Central memory CD8-positive, alpha-beta T cell (primary cell): ENCODE measurements at places on chromosomes 7 and 10.

DNA sequence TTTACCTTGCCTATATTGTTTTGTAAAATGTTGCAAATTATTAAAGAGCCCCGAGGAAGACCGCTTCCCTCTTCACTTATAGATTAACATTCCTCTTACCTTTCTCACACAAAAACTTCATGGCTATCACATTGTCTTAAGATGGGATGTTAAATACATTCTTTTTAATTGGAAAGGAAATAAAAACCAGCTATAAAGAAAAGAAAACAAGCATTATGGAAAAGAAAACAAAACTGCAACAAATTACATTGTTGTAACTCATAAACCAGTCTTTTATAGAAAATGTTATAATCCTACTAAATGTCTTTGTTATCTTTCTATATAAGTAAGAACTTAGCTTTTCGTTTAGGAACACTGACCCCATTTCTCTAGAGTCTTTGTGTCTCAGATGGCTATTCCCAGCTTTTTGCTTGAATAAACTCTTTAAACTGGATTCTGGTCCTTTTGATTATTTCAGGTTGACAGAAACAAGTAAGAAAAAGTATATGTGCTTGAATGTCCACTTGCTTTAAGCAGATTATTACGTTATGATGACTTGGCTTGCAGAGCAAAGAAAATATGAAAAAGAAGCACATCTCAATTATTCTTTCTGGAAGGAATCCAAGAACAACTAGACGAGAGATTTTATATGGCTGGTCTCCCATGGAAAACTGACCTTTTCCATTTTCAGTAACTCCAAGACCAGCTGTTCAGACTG, 128.2 kb downstream of the AKR1D1 start:
- no peak overlapping the region for H3K4me3 ChIP-seq
- H3K27ac ChIP-seq: no peak overlapping the region
- no peaks in the 10 kb centered on the region for H3K36me3 ChIP-seq
- peaks cover 16% of the 10 kb centered on the region for H3K27me3 ChIP-seq
- H3K4me1 ChIP-seq: no peaks in the 10 kb centered on the region
- DNase-seq: no peak

GRCh38 chr10:13716081-13717071, 129.6 kb downstream of the PRPF18 start:
- H3K27ac ChIP-seq: no peak overlapping the region
- no peak for DNase-seq
- H3K27me3 ChIP-seq: no peaks in the 10 kb centered on the region
- H3K36me3 ChIP-seq: peaks cover 4% of the 10 kb centered on the region
- no peak overlapping the region for H3K4me3 ChIP-seq
- H3K4me1 ChIP-seq: no peaks in the 10 kb centered on the region

- no peak for DNase-seq
- no peak overlapping the region for H3K27ac ChIP-seq
- no peaks in the 10 kb centered on the region for H3K4me1 ChIP-seq
- peaks cover 30% of the 10 kb centered on the region for H3K27me3 ChIP-seq
- no peak overlapping the region for H3K4me3 ChIP-seq
Measured at GRCh38 chr7:25456467-25457171, 228.3 kb upstream of the NPVF start.

DNA sequence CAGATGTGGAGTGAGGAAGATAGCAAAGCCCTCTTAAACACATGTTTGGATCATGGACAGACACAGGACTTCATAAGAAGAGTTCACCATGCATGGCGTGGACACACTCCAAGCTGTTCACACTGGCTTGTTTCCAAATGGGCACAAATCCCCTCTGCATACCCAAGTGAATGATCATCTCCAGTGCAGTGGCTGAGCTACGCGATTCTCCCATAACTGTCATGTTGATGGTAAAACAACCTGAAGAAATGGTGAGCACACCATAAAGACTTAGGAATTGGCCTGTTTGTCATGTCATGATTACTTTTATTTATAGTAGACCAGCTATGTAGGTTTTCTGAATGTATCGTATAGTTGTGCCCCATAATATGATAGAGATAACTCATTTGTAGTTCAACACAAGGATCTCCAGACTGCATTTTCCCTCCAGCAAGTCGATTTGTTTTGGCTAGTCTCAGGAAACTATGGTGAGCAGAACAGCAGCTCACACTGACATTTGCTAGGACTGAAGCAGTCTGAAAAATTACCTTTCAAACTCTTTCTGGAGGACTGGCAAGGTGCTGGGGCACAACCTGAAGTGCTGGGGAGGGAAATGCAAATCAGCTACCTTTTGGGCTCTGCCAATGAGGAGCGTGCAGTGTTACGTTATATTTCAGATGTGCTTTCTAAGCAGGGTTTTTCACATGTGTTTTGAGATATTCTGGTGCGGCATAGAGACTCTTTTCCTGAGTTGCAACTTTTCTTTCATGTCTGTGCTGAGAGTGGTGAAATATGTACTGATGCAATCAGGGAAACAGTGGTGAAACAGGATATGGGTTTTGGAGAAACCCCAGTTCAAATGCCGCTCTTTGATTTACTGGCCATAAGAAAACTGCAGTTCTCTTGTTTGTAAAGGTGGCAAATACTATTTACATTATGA, 629.6 kb upstream of the DPP6 start:
- H3K27ac ChIP-seq: no peak overlapping the region
- DNase-seq: no peak
- no peaks in the 10 kb centered on the region for H3K27me3 ChIP-seq

- peaks cover 37% of the 10 kb centered on the region for H3K4me1 ChIP-seq
- H3K4me3 ChIP-seq: peak overlapping the region; percentile 89
- DNase-seq: peak; percentile 28
- peaks cover 4% of the 10 kb centered on the region for H3K36me3 ChIP-seq
Measured at GRCh38 chr10:100009283-100009792, 409 bp downstream of the DNMBP start.

- DNase-seq: no peak
- peaks cover 1% of the 10 kb centered on the region for H3K36me3 ChIP-seq
- no peak overlapping the region for H3K4me3 ChIP-seq
- H3K4me1 ChIP-seq: no peaks in the 10 kb centered on the region
- no peak overlapping the region for H3K27ac ChIP-seq
Measured at GRCh38 chr10:105807935-105808587, 1167.0 kb downstream of the SORCS3 start.

DNA sequence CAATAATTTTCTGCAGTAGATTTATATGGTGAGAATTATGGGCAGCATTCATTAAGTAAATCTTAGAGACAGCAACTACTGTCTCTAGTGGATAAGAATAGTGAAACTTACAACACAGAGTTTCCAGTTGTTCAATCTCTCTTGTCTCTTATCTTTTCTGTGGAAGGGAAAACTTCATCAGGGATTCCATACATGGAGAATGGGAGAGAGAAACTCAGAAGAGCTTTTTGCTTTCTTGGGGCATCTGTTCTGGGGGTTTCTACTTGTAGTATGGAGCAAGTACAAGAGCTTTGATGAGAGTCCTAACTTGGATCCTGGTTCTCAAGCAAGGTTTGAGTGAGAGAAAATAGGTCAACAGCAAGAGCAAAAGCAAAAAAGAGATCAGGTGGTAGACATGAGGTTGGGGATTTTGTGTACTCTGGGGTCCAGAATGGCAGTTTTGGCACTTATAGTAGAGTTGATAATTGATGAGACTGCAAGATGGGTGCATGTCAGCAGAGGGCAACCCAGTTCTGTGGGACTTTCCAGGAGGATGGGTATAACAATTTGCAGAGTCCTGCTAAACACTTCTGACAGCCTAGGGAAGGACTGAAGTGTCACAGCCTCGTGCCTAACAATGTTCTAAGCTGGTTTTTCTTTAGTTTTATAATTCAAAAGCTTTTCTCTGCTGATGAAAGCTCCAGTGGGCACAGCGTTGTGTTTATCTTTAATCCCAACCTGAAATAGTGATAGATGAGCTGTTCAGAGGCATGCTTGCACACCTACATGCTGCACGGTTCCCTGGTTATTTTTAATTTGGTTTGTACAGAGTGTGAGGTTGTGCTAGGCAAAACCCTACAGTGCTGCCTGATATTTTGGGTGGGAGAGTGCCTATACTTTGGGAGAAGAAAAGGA, 32.0 kb upstream of the STRIP2 start:
- no peak overlapping the region for H3K27ac ChIP-seq
- H3K4me3 ChIP-seq: no peak overlapping the region
- H3K4me1 ChIP-seq: no peaks in the 10 kb centered on the region
- no peak for DNase-seq
- H3K36me3 ChIP-seq: peaks cover 28% of the 10 kb centered on the region

GRCh38 chr7:139054101-139054500, 18.3 kb upstream of the ZC3HAV1L start:
- H3K36me3 ChIP-seq: peaks cover 87% of the 10 kb centered on the region
- H3K27ac ChIP-seq: no peak overlapping the region
- no peaks in the 10 kb centered on the region for H3K27me3 ChIP-seq
- H3K4me1 ChIP-seq: peaks cover 6% of the 10 kb centered on the region
- no peak overlapping the region for H3K4me3 ChIP-seq

- H3K27ac ChIP-seq: no peak overlapping the region
- no peaks in the 10 kb centered on the region for H3K27me3 ChIP-seq
- DNase-seq: no peak
- H3K36me3 ChIP-seq: peaks cover 11% of the 10 kb centered on the region
- no peaks in the 10 kb centered on the region for H3K4me1 ChIP-seq
Measured at GRCh38 chr7:133358708-133359107, 105.8 kb downstream of the EXOC4 start.

DNA sequence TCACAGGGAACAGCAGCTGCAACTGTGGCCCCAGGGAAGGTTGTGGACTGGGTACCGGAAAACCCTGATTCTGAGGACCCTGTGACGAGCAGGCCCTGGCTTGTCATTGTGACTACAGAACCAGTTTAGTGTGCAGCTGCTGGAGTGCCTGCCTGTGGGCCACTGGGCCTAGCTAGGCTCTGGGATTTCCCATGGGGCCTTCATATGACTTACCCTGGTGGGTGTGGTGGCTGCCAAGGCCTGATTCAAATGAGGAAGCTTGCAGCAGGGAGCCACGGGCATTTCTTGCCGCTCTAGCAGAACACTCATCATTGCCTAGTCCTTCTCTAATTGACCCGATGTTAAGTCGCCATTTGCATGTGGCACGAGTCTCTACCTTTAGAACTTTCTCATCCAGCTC, 14.7 kb upstream of the CAMK2G start:
- H3K4me1 ChIP-seq: peaks cover 11% of the 10 kb centered on the region
- no peaks in the 10 kb centered on the region for H3K36me3 ChIP-seq
- no peak for DNase-seq
- H3K4me3 ChIP-seq: no peak overlapping the region
- H3K27me3 ChIP-seq: no peaks in the 10 kb centered on the region

DNA sequence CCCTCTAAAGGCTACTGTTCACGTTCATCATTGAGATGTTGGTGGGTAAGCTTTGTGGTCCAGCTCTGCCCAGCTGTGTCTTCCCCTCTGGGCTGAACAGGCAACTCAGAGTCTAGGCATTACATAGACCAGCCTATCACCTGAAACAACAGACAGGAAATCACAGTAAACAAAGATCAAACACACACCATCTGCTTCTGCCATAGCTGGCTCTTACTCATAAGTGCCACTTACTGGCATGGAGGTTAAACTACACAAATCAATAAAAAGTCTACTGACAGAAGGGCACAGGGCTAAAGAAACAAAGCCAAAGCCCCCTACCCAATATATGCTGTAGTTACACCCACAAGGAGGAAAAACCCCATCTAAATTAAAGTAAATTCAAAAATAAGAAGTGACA, 35.0 kb downstream of the SEPTIN14 start:
- no peak overlapping the region for H3K27ac ChIP-seq
- H3K27me3 ChIP-seq: peaks cover 10% of the 10 kb centered on the region
- H3K4me1 ChIP-seq: no peaks in the 10 kb centered on the region

GRCh38 chr10:128642023-128642422, 515.8 kb upstream of the MKI67 start:
- no peak overlapping the region for H3K27ac ChIP-seq
- peaks cover 9% of the 10 kb centered on the region for H3K27me3 ChIP-seq
- H3K36me3 ChIP-seq: no peaks in the 10 kb centered on the region
- H3K4me1 ChIP-seq: no peaks in the 10 kb centered on the region
- DNase-seq: no peak
- H3K4me3 ChIP-seq: no peak overlapping the region

- no peaks in the 10 kb centered on the region for H3K4me1 ChIP-seq
- H3K27me3 ChIP-seq: peaks cover 34% of the 10 kb centered on the region
- H3K4me3 ChIP-seq: peak within 1 kb of the TSS; percentile 38
- DNase-seq: no peak
- H3K36me3 ChIP-seq: peaks cover 2% of the 10 kb centered on the region
Measured at GRCh38 chr10:52313933-52314821, at the start of gene DKK1. TSS of gene DKK1 (plus strand) at chr10:52314281. CDS start at chr10:52314435, 154 bp downstream.

- peaks cover 3% of the 10 kb centered on the region for H3K27me3 ChIP-seq
- H3K36me3 ChIP-seq: no peaks in the 10 kb centered on the region
- no peak for DNase-seq
Measured at GRCh38 chr7:298375-298702, 8.4 kb downstream of the FOXL3 start.

DNA sequence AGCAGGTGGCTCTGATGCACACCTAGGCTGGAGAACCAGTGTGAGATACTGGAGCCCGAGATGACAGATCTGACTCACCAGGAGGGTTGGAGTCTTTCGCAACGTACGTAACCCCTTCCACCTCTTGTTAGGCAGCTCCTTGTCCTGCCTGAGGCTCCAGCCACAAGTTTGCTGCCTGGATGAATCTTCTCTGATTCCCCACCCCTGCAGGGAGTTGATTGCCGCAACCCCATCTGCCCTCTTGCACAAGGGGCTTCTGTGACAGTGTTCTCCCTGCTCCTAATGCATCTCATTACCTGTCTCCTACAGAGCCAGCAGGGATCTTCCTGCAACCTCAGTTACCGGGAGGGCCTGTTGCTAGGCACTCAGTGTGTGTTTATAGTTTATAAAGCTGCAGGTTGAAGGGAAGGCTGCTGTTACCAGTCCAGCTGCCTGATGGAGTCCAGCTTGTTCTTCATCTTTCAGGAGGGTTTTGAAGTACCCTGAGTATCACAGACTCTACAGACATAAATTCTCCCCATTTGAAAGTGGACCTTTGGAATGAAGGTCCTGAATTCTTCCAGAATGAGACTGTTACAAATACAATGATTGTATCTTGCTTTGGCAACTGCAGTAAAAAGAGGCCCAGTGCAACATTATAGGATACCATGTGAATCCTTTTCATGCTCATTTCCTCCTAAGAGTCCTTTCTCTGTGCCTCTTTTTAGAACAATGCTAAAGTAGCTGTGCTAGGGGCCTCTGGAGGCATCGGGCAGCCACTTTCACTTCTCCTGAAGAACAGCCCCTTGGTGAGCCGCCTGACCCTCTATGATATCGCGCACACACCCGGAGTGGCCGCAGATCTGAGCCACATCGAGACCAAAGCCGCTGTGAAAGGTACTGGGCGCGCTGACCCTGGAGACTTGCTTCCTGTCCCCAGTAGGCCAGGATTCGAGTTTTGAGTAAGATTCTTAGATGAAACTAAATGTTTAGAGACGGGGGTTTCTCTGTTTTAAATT, 6.5 kb downstream of the MDH2 start:
- H3K27me3 ChIP-seq: no peaks in the 10 kb centered on the region
- H3K4me3 ChIP-seq: no peak overlapping the region
- peaks cover 43% of the 10 kb centered on the region for H3K36me3 ChIP-seq
- no peak for DNase-seq

DNA sequence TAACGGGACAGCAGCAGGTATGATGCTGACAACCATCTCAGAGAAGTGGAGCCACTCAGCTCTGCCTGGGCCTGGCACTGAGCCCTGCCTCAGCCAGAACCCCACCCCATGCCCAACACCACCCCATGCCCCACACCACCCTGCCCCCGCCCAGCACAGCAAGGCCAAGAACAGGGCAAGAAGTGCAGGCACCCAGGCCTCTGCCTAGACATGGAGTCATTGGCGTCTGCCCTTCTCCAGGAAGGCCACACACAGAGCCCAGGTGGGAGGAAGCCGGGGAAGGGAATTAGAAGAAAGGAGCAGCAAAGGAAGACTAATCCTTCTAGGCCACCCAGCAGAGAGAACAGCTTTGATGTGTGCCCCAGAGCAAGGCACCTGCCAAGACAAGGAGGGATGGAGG, 18.9 kb downstream of the CAMK2G start:
- DNase-seq: no peak
- peaks cover 22% of the 10 kb centered on the region for H3K36me3 ChIP-seq
- H3K4me3 ChIP-seq: no peak overlapping the region
- H3K27ac ChIP-seq: no peak overlapping the region
